ENCODE measurements at places on chromosomes 3 and 15. TPM values are rescaled to one million over a fixed set of nuclear protein-coding genes. Genes with fewer than 3 reads are reported as not detected.

The VIPR1 gene
- total RNA-seq = 79.7 TPM

The OSBPL10 gene
- total RNA-seq = 0.77 TPM

DNA sequence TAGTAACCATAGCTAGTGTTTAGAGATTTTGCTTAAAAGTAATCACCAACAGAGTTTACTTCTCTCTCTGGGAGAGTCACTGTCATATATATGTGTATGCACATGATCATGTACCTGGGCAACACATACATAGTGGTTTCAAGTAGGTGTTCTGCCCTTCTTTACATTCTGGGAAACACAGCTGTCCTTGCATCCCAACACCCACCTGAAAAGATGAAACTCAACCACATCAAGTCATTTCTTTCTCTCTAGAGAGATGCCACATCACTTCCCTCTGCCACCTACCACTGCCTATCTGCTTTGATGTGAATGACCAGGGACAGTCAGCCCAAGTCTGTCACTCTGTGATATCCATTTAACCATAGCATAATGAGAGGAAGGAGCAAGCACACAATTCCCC lies 155.8 kb upstream of the GADL1 start:
- no peaks in the 10 kb centered on the region for H3K4me1 ChIP-seq
- H3K27me3 ChIP-seq = no peaks in the 10 kb centered on the region
- H3K4me3 ChIP-seq = no peak overlapping the region
- DNase-seq = no peak

GRCh38 chr3:122987736-122988319 lies 39.7 kb downstream of the SEMA5B start:
- H3K36me3 ChIP-seq = no peaks in the 10 kb centered on the region
- no peak overlapping the region for H3K4me3 ChIP-seq
- DNase-seq = no peak

The SLC24A5 gene
- total RNA-seq = not detected

The GUCA1C gene
- total RNA-seq = not detected

The CP gene
- total RNA-seq = not detected

- H3K4me3 ChIP-seq = no peak overlapping the region
- no peaks in the 10 kb centered on the region for H3K27me3 ChIP-seq
- no peak overlapping the region for H3K27ac ChIP-seq
- no peaks in the 10 kb centered on the region for H3K4me1 ChIP-seq
- no peaks in the 10 kb centered on the region for H3K36me3 ChIP-seq
- DNase-seq = no peak
Observed at GRCh38 chr3:148535001-148535400, 162.7 kb upstream of the AGTR1 start.

- no peaks in the 10 kb centered on the region for H3K27me3 ChIP-seq
- no peak for DNase-seq
- no peak overlapping the region for H3K27ac ChIP-seq
- H3K36me3 ChIP-seq = no peaks in the 10 kb centered on the region
Observed at GRCh38 chr3:111173328-111173900, 101.8 kb downstream of the NECTIN3 start.

DNA sequence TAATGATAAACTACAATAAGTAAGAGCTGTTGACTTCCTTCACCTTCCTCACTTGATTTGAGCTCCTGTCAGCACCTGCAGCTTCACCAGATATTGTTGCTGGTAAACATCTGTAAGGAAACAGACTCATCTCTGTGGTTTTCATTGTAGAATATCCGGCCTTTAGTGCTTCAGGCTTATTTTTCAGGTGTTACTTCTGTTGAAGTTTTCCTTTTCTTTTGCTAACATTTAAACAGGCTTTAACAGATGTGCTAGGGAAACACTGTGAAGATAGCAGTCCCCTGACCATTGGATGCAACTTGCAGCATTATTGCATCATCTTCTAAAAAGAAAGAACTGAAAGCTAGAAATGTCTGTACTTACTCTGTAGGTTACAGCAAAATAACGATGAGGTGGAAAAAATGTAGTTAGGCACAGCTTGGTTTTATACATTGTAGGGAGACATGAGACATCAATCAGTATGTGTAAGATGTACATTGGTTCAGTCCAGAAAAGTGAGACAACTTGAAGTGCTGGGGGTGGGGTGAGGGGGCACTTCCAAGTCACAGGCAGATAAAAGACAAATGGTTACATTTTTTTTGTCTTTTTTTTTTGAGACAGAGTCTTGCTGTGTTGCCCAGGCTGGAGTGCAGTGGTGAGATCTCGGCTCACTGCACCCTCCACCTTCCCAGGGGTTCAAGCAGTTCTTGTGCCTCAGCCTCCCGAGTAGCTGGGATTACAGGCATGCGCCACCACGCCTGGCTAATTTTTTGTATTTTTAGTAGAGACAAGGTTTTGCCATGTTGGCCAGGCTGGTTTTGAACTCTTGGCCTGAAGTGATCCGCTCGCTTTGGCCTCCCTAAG lies 10.2 kb downstream of the EDEM1 start:
- DNase-seq = peak; percentile 74
- H3K27me3 ChIP-seq = no peaks in the 10 kb centered on the region
- peak overlapping the region; percentile 80 for H3K27ac ChIP-seq
- H3K4me3 ChIP-seq = peak overlapping the region; percentile 22

DNA sequence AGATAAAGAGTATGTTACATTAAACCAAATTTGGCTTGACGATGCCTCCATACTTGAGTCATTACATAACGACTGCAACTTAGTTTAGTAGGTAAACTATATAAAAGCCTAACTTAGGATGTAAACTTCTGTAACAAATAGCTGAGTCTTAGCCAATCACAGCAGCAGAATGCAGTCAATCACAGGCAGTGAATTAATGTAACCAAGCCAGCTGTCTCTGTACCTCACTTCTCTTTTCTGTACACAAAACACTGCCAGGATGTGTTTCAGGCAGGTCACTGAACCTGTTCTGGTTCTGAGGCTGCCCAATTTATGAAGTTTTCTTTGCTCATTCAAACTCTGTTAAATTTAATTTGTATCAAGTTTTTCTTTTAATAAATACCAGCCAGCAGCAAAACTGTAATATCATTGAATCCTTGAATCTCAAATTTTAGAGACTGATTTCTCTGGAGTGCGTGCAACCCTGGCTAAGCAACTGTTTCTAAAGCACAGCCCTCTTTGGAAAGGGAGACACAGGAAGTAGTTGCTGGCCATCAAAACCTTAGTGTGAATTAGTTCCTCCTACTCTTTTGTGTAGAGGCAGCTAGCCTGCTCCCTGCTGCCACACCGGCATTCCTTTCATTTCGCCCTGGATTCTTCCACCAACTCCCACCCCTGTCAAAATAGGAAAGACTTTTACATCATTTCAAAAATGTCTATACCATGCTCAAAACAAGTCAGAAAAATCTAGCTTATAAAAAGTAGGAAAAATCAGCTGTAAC lies 15.2 kb downstream of the RFTN1 start:
- no peak for DNase-seq
- H3K4me3 ChIP-seq = no peak overlapping the region
- H3K4me1 ChIP-seq = peaks cover 25% of the 10 kb centered on the region
- no peaks in the 10 kb centered on the region for H3K36me3 ChIP-seq
- no peaks in the 10 kb centered on the region for H3K27me3 ChIP-seq
- no peak overlapping the region for H3K27ac ChIP-seq

DNA sequence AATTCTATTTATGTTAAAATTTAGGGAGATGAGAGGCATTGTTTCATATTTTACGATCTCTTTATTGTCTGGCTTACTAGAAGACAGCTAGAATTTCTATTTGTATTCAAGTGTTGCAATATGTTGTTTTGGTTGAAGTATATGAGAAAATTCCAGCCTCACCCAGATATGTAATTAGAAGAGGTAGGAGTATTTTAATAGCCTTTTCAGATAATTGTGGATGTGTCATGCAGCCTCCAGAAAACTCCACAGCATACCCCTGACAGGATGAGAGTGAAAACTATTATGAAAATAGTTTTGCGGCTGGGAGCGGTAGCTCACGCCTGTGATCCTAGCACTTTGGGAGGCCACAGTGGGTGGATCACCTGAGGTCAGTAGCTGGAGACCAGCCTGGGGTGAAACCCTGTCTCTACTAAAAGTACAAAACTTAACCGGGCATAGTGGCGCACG lies 21.5 kb upstream of the USP3 start:
- no peaks in the 10 kb centered on the region for H3K27me3 ChIP-seq
- no peaks in the 10 kb centered on the region for H3K36me3 ChIP-seq
- H3K4me3 ChIP-seq = no peak overlapping the region
- peak overlapping the region; percentile 56 for H3K27ac ChIP-seq
- peaks cover 81% of the 10 kb centered on the region for H3K4me1 ChIP-seq
- DNase-seq = no peak

DNA sequence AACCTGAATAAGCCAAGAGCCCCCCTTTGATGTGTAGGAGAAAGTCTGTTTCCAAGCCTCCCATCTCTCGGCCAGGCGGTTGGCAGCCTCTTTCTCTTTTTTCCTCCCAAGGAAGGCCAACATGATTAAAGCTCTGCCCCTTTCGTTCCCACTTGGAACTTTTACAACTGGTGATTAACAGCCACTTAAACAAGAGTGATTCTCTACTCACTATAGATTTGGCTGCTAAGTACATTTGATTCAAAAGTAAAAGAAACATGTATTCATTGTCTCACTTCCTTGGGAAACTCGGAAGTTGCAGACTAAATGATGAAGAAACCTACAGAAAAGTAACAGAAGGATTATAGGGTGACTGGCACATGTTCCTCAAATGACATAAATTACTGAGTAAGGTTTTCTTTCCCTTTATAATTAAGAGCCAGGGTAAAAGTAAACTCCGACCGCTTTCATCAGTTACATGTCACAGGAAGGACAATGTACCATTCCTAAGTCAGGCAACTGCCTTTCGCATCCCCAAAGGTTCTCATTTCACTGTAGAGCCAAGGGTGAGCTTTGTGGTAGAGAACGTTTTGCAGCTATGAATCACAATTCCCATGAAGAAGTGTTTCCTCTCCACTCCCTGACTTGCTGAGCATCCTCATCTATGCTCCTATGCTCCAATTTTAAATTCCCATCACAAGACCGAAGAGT lies 72.7 kb downstream of the MB21D2 start:
- no peak for DNase-seq
- no peak overlapping the region for H3K4me3 ChIP-seq
- H3K36me3 ChIP-seq = no peaks in the 10 kb centered on the region

The PLSCR2 gene
- total RNA-seq = not detected

DNA sequence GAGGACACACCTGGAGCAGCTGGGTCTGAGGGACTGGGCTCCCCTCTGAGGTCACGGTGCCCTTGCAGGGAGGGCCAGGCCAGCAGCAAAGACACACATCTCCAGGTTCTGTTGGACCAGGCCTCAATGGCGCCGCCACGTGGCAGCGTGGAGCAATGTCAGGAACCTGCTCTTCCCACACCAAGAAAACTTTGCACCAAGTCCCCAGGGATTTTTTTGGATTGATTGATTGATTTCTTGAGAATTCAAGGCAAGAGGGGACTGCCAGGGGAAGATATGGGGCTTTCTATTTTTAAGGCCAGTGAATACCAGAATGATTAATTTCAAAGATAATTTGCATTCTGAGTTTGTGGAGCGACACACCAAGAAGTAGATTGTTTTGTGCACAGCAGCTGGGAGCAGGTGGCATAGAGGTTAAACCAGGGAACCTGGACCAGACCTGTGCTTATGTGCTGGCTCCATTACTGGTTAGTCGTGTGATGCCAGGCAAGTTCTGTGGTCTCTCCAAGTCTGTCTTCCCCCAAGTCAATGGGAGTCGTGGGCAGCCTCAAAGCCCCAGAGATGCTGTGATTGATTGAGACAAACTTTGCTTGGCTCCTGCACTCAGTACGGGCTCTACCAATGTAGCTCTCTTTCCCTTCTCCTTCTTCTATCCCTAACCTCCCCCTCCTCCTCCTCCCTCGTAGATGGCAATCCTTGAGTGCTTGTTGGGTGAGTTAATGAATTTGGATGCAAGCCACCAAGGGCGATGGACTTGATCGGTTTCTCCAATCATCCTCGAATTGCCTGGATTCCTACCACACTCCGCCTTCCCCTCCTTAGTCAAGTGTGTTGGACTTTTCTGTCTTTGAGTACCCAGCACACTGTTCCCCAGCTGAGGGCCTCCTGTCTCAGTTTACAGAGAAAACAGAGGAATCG lies 96.2 kb upstream of the TRPM1 start:
- peaks cover 26% of the 10 kb centered on the region for H3K4me1 ChIP-seq
- no peak overlapping the region for H3K4me3 ChIP-seq
- H3K27ac ChIP-seq = no peak overlapping the region
- no peak for DNase-seq

The COL6A6 gene
- total RNA-seq = not detected

The PLS1 gene
- 0.84 TPM for total RNA-seq

The H1-8 gene
- not detected for total RNA-seq

GRCh38 chr3:40162616-40163015 lies 146.9 kb upstream of the EIF1B start:
- H3K4me3 ChIP-seq = no peak overlapping the region
- H3K27ac ChIP-seq = no peak overlapping the region
- no peaks in the 10 kb centered on the region for H3K36me3 ChIP-seq
- no peak for DNase-seq
- no peaks in the 10 kb centered on the region for H3K27me3 ChIP-seq

The ZNF770 gene
- total RNA-seq = 48.1 TPM

- peak within 1 kb of the TSS; percentile 94 for H3K4me3 ChIP-seq
- no peak for DNase-seq
- H3K27ac ChIP-seq = peak within 1 kb of the TSS; percentile 80
- peaks cover 64% of the 10 kb centered on the region for H3K4me1 ChIP-seq
- no peaks in the 10 kb centered on the region for H3K27me3 ChIP-seq
Observed at GRCh38 chr3:71725271-71725991, at the start of gene EIF4E3. TSS of gene EIF4E3 (minus strand) at chr3:71725402. CDS start at chr3:71725367, 35 bp downstream.

GRCh38 chr15:78979456-78980320 lies 34.8 kb upstream of the CTSH start:
- no peak overlapping the region for H3K4me3 ChIP-seq
- no peaks in the 10 kb centered on the region for H3K27me3 ChIP-seq
- H3K27ac ChIP-seq = no peak overlapping the region
- H3K4me1 ChIP-seq = no peaks in the 10 kb centered on the region
- DNase-seq = no peak

DNA sequence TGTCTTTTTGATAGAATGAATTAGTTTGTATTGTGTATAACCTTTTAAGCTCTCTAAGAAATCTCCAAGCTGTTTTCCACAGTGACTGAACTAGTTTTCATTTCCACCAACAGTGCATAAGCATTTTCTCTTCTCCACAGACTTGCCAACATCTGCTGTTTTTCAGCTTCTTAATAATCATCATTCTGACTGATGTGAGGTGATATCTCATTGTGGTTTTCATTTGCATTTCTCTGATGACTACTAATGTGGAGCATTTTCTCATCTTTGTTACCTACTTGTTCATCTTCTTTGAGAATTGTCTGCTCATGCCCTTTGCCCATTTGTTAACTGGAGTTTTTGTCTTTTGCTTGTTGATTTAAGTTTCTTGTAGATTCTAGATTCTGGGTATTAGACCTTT lies 777.5 kb downstream of the OTOL1 start:
- no peak for DNase-seq
- no peak overlapping the region for H3K27ac ChIP-seq
- H3K4me1 ChIP-seq = no peaks in the 10 kb centered on the region

GRCh38 chr15:55990516-55990915 lies 2.9 kb downstream of the NEDD4 start:
- H3K4me1 ChIP-seq = peaks cover 6% of the 10 kb centered on the region
- no peak overlapping the region for H3K27ac ChIP-seq
- H3K4me3 ChIP-seq = no peak overlapping the region
- H3K27me3 ChIP-seq = no peaks in the 10 kb centered on the region
- no peaks in the 10 kb centered on the region for H3K36me3 ChIP-seq

The TERC gene
- total RNA-seq = 12.8 TPM

The CD200R1L gene
- total RNA-seq = not detected

The SH2D7 gene
- not detected for total RNA-seq

GRCh38 chr15:57203906-57204305 lies 172.4 kb upstream of the CGNL1 start:
- H3K27ac ChIP-seq = no peak overlapping the region
- no peak overlapping the region for H3K4me3 ChIP-seq

The CMTM7 gene
- 54.3 TPM for total RNA-seq

The ALDH1L1 gene
- total RNA-seq = not detected

Data from T-cell (primary cell).